ENCODE measurements at places on chromosomes 6 and 20.

GRCh38 chr6:4585682-4586468 is 190.3 kb upstream of the CDYL start:
- no peak for DNase-seq

GRCh38 chr6:43699564-43700186 is 12.1 kb upstream of the MRPS18A start:
- no peak for DNase-seq

DNA sequence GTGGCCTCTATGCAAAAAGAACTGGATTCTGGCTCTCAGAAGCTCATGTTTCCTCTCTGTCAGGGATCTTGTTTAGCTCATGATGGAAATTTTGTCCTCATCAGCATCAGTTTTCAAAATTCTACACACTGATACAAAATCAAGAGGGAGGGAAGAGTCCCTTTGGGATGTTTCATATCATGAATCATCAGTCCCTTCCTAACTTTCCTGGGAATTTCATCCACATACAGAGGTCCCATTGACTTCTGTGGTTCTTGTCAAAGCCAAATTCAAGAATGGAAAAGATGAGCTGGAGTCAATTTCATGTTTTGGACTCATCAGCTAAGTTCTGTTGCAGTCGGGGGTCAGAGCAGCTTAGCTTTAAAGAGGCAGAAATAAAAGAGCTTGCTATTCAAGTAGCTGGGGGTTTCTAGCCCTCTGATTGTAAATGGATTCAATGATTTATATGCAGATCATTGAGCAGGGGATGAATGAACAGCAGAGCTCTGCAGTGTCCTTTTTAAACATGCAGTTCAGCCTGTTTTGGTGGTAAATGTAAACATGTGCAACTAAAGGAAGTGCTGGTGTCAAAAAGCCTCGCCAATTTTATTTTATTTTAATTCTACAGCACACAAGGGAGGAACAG is 21.3 kb upstream of the TMEM14A start:
- no peak for DNase-seq

GRCh38 chr6:125807293-125807692 is 16.5 kb downstream of the NCOA7 start:
- peak; percentile 41 for DNase-seq

GRCh38 chr20:43472671-43473380 is 15.1 kb downstream of the SRSF6 start:
- no peak for DNase-seq

DNA sequence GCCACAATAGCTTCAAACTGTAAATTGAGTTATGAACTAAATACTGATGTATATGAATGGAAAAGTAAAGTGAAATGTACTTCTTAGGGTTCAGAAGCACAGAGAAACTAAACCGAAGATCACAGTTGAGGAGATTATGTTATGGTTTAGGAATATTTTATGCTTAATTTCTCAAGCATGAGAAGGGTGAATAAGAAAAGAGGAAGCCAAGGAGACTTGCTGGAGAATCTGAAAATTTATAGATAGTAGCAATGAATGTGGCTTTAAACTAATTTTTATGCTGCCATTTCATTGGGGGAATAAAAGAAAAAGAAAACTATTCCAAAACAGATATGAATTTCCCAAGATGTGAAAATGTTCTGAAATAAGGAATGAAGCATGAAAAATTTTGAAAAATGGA is 5.6 kb downstream of the ANKS1A start:
- no peak for DNase-seq

GRCh38 chr20:8145246-8146168 is 13.4 kb downstream of the PLCB1 start:
- DNase-seq, result no peak

- DNase-seq, result no peak
These were observed 173.9 kb upstream of the PMEPA1 start for GRCh38 chr20:57883761-57884160.

- no peak for DNase-seq
These were observed 11.0 kb upstream of the TPD52L1 start for GRCh38 chr6:125142618-125143017.

DNA sequence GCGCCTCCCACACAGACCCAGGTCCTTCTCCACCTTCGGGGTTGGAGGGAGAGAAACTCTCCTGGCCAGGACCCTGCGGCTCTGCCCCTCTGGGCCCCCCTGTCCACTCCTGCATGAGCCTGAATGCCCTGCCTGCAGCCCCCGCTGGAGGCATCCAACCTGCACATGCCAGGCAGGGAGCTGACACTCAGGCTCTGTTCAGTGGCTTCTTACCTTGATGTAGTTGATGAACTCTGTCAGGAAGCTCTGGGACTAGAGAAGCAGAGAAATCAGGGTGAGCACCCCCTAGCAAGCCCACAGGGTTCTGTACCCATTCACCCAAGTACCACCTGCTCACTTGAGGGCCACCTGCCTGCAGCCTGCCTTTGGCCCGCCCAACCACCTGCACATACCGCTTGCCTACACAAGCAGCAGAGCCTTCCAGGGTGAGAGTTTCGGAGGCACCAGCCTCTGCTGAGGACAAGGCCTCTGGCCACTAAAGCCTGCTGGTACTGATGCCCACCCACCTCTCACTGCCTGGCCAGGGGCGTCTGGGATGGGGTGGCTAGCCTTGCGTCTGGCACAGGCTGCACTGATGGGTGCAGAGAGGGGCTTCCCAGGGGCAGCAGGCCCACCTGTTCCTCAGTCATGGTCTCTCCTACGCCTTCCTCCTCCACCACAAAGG is 9.7 kb downstream of the DDRGK1 start:
- no peak for DNase-seq

GRCh38 chr6:56005426-56005825 is 130.0 kb upstream of the BMP5 start:
- no peak for DNase-seq

GRCh38 chr6:75220357-75220756 is 14.5 kb upstream of the COL12A1 start:
- DNase-seq, result no peak

- DNase-seq, result no peak
These were observed 124.1 kb upstream of the RIN2 start for GRCh38 chr20:19633985-19634384.

GRCh38 chr6:6560909-6561308 is 27.6 kb upstream of the LY86 start:
- no peak for DNase-seq

GRCh38 chr6:125444006-125444923 is 142.5 kb upstream of the HDDC2 start:
- DNase-seq, result no peak

GRCh38 chr20:41617059-41617901 is 897 bp downstream of the CHD6 start:
- DNase-seq, result peak; percentile 29

GRCh38 chr20:62830251-62830650 is 13.4 kb downstream of the COL9A3 start:
- no peak for DNase-seq

DNA sequence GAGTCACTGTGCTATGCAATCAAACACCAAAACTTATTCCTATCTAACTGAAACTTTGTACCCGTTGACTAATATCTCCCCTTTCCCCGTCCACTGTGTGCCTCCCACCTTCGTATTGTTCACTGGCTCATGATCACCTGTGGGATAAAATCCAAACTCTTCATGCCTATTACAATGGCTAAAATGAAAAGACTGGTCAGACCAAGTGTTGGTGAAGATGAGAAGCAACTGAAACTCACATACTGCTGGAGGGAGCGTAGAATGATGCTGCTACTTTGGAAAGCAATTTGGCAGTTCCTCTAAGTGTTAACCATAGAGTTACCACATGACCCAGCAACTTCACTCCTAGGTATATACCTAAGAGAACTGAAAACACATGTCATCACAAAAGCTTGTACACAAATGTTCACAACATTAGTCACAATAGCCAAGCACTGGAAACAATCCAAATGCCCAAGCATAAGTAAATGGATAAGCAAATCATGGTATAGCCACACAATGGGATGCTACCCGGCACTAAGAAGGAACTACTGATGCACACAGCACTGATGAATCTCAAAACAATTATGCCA is 13.1 kb downstream of the RPS10 start:
- DNase-seq, result no peak

- DNase-seq, result no peak
These were observed 16.9 kb upstream of the SRSF3 start for GRCh38 chr6:36577301-36577700.

- no peak for DNase-seq
These were observed 15.6 kb upstream of the CBFA2T2 start for GRCh38 chr20:33474097-33474873.

DNA sequence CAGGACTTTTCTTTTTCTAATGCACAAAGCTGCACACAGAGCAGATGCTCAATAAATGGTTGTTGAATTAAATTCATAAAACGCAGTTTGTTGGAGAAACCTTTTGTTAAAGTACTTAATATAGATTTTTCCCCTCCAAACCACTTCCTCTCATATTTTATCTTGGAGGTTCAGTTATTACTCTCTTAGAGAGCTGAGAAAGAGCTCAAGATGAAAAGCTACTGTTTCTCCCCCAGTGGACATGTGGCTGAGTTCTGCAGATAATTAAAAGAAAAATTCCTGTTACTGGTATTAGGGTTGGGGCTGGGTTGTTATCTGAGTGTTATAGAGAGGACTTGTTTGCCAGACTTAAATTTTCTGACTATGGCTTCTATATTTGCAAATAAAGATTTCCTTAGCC is 294.0 kb downstream of the TBC1D7 start:
- no peak for DNase-seq

DNA sequence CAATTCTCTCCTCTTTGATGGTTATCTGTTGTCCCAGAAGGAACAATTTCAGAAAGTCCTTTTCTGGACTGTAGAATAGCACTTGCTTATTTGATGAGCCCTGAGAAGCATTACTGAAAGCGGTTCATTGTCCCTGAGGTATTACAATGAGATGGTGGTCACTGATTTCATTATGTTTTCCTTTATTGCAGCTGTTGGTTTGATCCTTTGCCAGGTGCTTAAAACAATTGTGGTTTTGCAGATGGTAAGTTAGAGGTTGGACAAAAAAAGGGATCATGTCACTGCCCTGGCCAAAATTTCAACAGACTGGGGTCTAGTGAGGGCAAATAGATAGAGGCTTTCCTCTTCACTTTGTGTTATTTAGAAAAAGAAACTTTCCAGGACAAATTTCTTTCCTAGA is 61.9 kb downstream of the ESR1 start:
- no peak for DNase-seq

DNA sequence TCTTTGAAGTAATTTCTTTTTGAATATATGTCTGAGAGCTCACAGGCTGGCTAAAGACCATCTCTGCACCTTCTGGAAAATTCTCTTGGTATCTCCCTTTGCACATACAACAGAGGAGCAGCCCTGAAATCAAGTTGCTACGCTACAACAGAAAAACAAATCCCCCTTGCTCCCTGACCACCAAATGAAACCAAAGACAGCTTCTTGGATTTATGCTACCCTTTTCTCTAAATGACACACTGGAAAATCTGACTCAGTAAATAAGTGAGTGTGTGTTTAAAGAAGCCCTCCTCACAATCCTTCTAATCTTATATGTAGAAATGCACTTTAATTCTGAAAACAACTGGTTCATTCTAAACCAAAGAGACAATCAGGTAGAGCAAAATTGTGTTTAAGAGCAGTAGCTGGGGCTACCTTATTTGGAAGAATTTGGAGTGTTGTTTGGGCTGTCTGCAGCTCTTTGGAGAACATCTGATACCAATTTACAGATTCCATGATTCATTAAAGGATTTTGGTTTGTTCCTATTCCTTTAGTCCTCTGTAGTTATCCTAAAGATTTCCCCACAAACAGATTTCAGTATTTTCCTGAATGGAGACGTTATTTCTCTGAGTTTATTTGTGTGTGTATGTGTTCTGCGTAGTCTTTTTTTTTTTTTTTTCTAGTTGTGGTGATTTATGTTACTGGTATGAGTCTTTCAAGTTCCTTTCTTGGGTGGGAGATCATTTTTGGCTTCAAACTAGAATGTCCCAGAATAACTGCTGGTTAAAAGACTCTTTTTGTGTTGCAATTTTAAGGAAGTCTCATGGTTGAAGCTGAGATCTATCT is 36.4 kb upstream of the UTRN start:
- peak; percentile 5 for DNase-seq

- DNase-seq, result no peak
These were observed 262.3 kb downstream of the TBC1D7 start for GRCh38 chr6:13066050-13066449.

GRCh38 chr6:96059586-96059985 is 43.8 kb downstream of the FUT9 start:
- DNase-seq, result no peak

DNA sequence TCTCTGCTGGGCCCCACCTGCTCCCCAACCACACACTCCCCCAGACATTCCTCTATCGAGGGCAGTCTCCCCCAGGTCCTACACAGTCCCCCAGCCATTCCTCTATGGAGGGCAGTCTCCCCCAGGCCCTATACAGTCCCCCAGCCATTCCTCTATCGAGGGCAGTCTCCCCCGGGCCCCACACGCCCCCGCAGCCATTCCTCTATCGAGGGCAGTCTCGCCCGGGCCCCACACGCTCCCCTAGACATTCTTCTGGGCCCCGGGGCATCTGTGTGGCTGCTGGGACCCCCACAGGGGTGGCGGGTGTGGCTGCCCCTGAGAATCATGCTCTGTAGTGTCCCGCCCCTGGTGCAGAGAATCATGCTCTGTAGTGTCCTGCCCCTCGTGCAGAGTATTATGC is 43.6 kb upstream of the BHLHE23 start:
- DNase-seq, result no peak

- DNase-seq, result no peak
These were observed 4.0 kb upstream of the ADGRF5 start for GRCh38 chr6:46925563-46926253.

- no peak for DNase-seq
These were observed 313.7 kb upstream of the SUPT3H start for GRCh38 chr6:45691426-45691825.

DNA sequence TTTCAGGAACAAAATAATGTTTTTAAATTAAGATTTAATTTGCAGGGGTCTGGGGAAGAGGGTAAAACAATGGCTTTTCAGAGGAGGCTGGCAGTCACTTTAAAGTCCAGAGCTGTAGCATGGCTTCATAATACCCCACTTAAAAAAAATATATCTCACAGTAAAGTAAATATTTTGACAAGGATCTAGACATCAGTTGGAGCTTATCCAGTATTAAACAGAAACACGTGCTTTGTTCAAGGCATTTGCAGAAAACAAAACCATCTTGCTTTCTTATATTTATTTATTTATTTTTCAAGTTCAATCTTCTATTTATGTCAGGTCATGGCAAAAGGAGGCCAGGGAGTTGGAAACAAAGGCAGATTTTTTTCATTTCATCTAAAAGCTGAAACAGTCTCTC is 53.3 kb upstream of the PRL start:
- DNase-seq, result no peak

- no peak for DNase-seq
These were observed 32.7 kb downstream of the TGM2 start for GRCh38 chr20:38132156-38132909.

- DNase-seq, result no peak
These were observed 26.8 kb downstream of the ZBTB9 start for GRCh38 chr6:33481192-33481591.

- DNase-seq, result no peak
These were observed 170.9 kb downstream of the TTLL2 start for GRCh38 chr6:167495506-167496401.

- no peak for DNase-seq
These were observed 15.8 kb upstream of the FOXC1 start for GRCh38 chr6:1593958-1594314.

- DNase-seq, result no peak
These were observed 94.8 kb upstream of the NHSL1 start for GRCh38 chr6:138593909-138594757.

- no peak for DNase-seq
These were observed 10.0 kb upstream of the ELMO2 start for GRCh38 chr20:46416421-46416820.

GRCh38 chr6:79868098-79868722 is 79.1 kb downstream of the ELOVL4 start:
- peak; percentile 36 for DNase-seq

Measured in stimulated activated CD4-positive, alpha-beta T cell treated with anti-CD3 and anti-CD28 coated beads, Interleukin-4, amount 100 ng/mL, for 24 hours (primary cell).